ENCODE measurements at places on chromosomes 4 and X. TPM values are rescaled to one million over a fixed set of nuclear protein-coding genes. Genes with fewer than 3 reads are reported as not detected.

Gene ZNF827
- 4.1 TPM for total RNA-seq

Gene DHRSX
- 18.3 TPM for total RNA-seq

Gene SGMS2
- total RNA-seq = 78.6 TPM

Gene UGT2A1
- total RNA-seq = 1.1 TPM

Gene AADAT
- 0.07 TPM for total RNA-seq

Gene SLITRK4
- total RNA-seq = 1.6 TPM

Gene CDX4
- total RNA-seq = not detected

Gene PPEF2
- not detected for total RNA-seq

Gene TXK
- total RNA-seq = 0.04 TPM

Gene GABRA4
- total RNA-seq = not detected

Gene PALLD
- 1.5 TPM for total RNA-seq

Gene TRPC3
- total RNA-seq = 0.07 TPM

Gene NXF2B
- total RNA-seq = not detected

Data from pulmonary artery endothelial cell (primary cell).